ENCODE measurements at places on chromosomes 12 and 14.

- no peak for DNase-seq
Observed at GRCh38 chr12:97211416-97211930, 251.1 kb upstream of the RMST start.

GRCh38 chr12:117596968-117597367 lies 235.5 kb upstream of the NOS1 start:
- no peak for DNase-seq

- DNase-seq: no peak
Observed at GRCh38 chr14:21017528-21018245, 7.2 kb downstream of the NDRG2 start.

- no peak for DNase-seq
Observed at GRCh38 chr12:124411281-124411878, 116.5 kb downstream of the RFLNA start.

DNA sequence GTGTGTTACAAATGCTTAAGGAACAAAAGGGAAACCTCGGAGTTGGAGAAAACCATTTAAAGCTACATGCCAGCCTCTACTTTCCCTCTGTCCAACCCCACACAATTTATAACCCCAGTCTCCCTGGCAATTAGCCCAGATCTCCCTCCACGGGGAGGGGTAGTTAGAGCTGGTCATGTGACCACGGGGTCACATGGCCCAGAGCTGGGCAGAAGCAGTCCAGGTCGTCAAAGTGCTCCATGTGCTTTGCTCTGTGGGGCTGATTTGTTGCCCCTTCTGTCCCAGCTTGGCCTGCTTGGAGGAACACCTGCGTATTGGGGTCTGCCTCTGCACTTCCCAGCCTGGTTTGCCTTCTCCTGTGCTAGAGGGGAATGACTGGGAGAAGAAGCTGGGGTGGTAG lies 219.1 kb downstream of the RBM19 start:
- no peak for DNase-seq

Measured in stimulated activated CD4-positive, alpha-beta T cell treated with anti-CD3 and anti-CD28 coated beads, Interleukin-1b, Interleukin-23, amount 100 ng/mL, for 1 hour (primary cell).